ENCODE measurements at places on chromosomes 12 and 14.

- DNase-seq = no peak
These were observed 45.7 kb upstream of the GXYLT1 start for GRCh38 chr12:42190376-42190775.

DNA sequence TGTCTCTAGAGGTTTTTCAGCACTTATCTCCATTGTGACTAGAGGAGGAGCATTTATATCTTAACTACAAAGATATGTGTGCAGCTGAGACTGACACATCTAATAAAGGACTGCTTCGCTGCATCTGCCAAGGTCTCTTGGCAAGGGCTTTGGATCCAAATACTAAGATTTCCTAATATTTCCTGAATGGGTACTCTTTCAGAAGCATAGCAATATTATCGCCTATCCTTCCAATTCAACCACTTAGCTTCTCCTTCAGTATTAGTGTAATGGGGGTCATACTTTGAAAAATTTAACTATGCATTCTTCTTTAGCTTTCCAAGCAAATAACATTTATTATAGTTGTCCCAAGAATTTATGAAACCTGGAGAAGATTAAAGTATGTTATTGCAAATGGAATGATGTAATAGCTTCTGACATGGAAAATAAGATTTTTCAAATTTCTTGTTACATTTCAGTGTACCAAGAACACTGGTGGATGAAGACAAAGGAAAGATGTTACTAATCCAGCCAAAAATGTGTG, 243.0 kb upstream of the PDE3A start:
- no peak for DNase-seq

- DNase-seq = no peak
These were observed 13.9 kb upstream of the TCP11L2 start for GRCh38 chr12:106288494-106289195.

- peak; percentile 24 for DNase-seq
These were observed 12.2 kb upstream of the SPTSSA start for GRCh38 chr14:34474187-34474679.

DNA sequence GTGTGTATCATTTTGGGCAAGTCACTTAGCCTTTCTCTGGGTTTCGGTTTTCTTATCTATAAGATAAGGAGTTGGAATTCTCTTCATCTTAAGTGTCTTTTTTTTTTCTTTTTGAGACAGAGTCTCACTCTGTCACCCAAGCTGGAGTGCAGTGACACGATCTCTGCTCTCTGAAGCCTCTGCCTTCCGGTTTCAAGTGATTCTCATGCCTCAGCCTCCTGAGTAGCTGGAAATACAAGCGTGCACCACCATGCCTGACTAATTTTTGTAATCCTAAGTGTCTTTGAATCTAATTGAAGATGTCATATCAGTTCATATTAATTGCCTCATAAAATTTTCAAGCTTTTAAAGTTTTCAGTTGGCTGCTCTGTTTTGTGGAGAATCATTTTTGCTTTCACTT, 4.0 kb downstream of the SRGAP1 start:
- DNase-seq = no peak

Data from NCI-H2171 treated with DMSO at 0.1 percent for 48 hours (cell line).